Activated CD4-positive, alpha-beta T cell treated with anti-CD3 and anti-CD28 coated beads for 4 hours (primary cell): ENCODE measurements at places on chromosomes 4 and X.

- DNase-seq, result no peak
Observed at GRCh38 chr4:125958519-125958918, 643.8 kb downstream of the FAT4 start.

DNA sequence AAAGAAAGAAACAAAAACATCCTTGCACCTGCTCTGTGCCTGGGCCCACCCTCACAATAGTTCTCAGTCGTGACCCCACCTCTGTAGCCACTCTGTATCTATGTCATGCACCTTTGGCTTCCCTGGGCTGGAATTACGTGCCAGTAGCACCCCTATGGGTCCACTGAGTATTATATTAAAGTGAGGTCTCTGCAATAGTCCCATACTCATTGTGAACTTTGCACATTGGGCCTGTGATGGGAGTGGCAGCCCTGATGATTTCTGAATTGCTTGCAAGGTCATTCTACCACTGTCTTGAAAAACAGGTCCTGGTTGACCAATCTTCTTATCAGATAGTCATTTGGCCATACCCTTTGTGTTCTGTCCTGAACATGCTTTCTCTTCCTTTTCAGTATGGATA is 1012.1 kb downstream of the RAB28 start:
- DNase-seq, result no peak

DNA sequence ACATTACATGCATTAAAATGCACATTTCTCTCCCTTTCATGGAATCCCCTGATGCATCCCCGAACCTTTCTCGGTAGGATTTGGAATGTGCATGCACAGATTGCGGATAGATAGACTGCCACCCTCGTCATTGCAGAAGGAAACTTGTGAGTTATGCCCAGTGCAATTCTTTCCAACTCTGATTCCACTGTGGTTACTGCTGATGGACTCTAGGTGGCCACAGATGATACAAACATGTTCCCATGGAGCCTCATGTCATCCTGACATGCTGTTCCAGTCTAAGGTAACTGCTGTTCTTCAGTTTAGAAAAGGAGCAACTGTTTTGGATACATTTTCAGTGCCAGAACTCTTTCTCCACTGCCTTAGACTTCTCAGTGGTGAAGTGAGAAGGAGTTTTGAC is 9.1 kb upstream of the VCX3B start:
- no peak for DNase-seq

GRCh38 chr4:185307136-185307950 is 88.4 kb downstream of the LRP2BP start:
- DNase-seq, result no peak

- peak; percentile 10 for DNase-seq
Observed at GRCh38 chrX:46279214-46279924, 265.9 kb downstream of the ZNF674 start.

GRCh38 chr4:182968917-182969650 is 51.9 kb upstream of the DCTD start:
- no peak for DNase-seq

DNA sequence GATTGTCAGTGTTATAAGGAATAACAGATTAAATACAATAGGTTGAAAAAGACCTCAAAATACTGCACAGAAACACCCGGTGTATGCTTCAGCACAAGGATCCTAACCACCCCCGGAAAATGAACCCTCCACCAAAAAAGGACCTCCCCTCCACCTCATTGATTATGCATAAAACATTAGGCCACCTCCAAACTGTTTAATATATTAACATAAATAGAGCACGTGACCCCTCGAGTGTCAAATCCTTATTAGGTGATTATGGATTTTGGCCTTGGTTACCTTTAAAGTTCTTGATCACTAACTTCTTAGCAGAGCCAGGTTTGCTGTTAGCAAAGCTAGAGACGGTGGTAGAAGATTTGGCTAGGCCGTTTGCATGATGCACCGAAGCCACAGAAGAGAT is 958 bp downstream of the CUL4B start:
- DNase-seq, result no peak

DNA sequence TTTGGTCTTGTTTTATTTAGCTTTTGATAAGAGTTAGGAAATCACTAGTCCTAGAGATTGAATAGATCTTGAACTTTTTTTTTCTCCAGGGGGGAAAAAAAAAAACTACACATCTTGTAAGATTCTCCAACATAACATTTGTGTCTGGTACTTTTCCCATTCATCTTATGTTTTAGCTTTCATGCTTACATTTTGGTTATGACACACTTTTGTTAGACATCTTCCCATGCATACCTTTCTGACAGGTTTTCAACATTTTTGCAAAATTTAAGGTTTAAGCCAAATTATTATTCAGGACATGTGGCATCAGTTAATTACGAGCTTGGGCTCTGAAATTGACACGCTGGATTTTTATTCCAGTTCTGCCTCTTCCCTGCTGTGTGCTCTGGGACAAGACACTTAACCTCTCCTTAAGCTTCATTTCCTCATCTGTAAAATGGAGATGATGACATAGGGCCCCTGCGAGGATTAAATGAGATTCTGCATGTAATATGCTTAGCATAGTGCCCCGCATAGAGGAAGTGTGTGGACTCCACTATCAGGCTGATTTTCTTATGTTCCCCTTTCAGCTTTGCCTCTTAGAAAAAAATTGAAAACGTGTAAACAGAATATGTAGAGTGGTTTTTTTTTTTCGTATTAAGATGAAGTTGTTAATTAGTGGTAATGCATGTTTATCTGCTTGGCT is 5.3 kb downstream of the KIT start:
- no peak for DNase-seq

DNA sequence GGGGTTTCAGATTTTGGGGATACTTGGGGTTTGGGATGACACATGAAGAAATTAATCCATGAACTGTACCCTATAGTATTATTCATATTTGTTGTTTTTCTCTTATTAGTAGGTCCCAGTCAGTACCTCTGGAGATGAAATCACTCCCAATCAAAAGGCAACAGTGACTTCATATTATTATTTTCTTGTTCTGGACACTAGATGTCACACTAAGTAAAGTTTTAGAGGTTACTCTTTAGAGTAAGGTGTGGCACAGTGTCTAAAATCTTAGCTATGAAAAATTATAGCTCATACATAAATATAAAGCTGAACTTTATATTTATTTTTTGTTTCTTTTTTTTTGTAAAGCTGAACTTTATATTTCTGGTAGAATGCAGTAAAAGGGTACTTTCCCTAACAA is 35.1 kb downstream of the FAM114A1 start:
- DNase-seq, result no peak

GRCh38 chrX:142661696-142662095 is 364.0 kb upstream of the SPANXN4 start:
- no peak for DNase-seq

DNA sequence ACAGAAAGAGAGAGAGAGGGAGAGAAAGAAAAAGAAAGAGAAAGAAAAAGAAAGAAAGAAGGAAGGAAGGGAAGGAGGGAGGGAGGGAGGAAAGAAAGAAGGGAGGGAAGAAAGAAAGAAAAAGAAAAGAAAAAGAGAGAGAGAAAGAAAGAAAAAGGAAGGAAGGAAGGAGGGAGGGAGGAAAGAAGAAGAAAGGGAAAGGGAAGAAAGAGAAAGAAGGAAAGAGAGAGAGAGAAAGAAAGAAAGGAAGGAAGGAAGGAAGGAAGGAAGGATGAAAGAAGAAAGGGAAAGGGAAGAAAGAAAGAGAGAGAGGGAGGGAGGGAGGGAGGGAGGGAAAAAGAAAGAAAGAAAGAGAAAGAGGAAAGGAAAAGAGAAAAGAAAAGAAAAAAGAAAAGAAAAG is 10.8 kb downstream of the OPHN1 start:
- DNase-seq, result no peak
